ENCODE measurements at places on chromosomes 13 and 19.
A peak's percentile ranks its signal among the peaks of the same experiment; 100 is the strongest.

- DNase-seq, result no peak
Observed at GRCh38 chr13:112078879-112079531, 12.1 kb downstream of the SOX1 start.

GRCh38 chr19:35168196-35168595 lies 13.7 kb downstream of the FXYD5 start:
- DNase-seq, result no peak

GRCh38 chr19:17973759-17974158 lies 6.9 kb downstream of the KCNN1 start:
- DNase-seq, result no peak

- DNase-seq, result no peak
Observed at GRCh38 chr13:56864451-56864850, 276.3 kb upstream of the PRR20A start.

GRCh38 chr19:6568010-6568526 lies 22.9 kb downstream of the CD70 start:
- no peak for DNase-seq

DNA sequence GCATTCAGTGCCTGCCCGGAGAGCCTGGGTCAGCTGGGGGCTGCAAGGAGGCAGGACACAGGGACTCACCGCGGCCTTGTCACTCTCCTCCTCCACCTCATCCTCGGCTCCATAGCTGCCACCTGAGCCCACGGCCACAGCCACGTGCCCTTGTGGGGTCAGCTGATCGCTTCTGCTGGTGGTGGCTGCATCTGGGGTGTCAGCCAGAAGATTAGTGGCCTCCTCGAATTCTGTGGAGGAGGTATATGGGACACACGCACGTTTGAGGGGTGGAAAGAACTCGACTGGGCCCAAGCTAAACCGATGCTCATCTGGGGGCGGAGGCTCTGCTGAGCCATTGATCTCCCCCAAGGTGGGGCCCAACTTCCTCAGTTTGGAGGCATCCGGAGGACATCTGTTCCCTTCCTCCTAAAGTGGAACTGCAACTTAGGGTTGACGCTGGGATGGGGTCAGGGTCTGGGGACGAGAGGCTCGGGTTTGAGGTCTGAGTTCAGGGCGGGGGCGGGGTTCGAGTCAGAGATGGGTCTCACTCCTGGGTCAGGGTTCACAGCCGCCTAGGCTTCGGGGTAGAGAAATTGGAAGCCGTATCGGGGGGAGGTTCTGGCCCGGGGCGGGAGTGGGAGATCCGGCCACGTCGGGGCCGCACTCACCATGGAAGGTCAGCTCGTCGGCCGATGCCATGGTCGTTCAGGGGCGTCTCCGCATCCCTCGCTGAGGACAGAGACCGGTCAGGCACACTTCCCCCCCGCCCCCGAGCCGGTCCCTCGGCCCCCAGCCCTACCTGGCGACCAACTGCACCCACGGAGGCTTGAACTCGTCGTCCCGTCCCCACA lies 493 bp downstream of the YIPF2 start:
- no peak for DNase-seq

- DNase-seq, result no peak
Observed at GRCh38 chr13:38024431-38024830, 154.9 kb upstream of the TRPC4 start.

DNA sequence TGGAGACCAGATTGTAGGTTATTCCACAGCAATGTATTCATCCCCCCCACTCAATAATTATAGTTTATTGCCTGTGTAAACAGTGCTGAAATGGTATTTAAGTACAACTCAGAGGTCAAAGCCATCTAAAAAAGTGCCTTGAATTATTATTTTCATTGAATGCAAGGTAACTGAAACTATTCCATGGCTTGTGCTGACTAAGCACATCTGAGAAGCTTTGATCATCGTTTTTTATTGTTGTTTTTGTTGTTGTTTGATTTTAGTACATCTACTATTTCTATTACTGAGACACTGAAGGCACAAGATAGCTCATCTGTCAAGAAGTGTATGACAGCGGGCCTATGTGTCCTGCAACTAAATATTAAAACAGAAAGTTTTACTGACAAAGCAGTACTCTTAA lies 308.0 kb downstream of the OXGR1 start:
- no peak for DNase-seq

- no peak for DNase-seq
Observed at GRCh38 chr19:31402529-31403316, 53.5 kb upstream of the TSHZ3 start.

GRCh38 chr19:17606590-17607185 lies 51.2 kb downstream of the COLGALT1 start:
- DNase-seq, result peak; percentile 87

- DNase-seq, result no peak
Observed at GRCh38 chr13:58991826-58992477, 1171.8 kb downstream of the DIAPH3 start.

- no peak for DNase-seq
Observed at GRCh38 chr19:31963746-31964145, 381.7 kb upstream of the ZNF507 start.

GRCh38 chr13:97934590-97934989 lies 18.9 kb upstream of the IPO5 start:
- no peak for DNase-seq

GRCh38 chr19:34838248-34838647 lies 65.2 kb upstream of the ZNF599 start:
- DNase-seq, result peak; percentile 50

- no peak for DNase-seq
Observed at GRCh38 chr13:109144693-109145437, 515.5 kb downstream of the MYO16 start.

DNA sequence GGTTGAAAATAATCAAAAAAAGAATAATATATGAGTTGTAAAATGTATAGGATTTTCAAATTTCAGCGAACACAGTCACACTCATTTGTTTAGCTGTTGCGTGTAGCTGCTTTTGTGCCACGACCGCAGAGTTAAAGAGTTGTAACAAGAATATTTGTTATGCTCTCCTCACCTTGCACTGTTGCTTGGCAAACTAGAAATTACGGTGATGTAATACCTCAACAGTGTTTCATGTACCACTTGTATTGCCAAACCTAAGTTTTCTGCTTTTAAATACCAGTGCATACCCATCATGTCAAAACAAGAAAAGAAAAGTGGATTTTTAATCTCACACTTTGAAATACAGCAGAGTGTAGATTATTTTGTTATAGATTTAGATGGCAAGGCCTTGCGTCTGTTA lies 201.1 kb downstream of the NBEA start:
- DNase-seq, result no peak

- DNase-seq, result no peak
Observed at GRCh38 chr13:21695546-21695945, 24.7 kb downstream of the FGF9 start.

- no peak for DNase-seq
Observed at GRCh38 chr19:7645163-7645562, 8.3 kb downstream of the STXBP2 start.

GRCh38 chr19:38701455-38702063 lies 42.7 kb downstream of the CAPN12 start:
- DNase-seq, result no peak

DNA sequence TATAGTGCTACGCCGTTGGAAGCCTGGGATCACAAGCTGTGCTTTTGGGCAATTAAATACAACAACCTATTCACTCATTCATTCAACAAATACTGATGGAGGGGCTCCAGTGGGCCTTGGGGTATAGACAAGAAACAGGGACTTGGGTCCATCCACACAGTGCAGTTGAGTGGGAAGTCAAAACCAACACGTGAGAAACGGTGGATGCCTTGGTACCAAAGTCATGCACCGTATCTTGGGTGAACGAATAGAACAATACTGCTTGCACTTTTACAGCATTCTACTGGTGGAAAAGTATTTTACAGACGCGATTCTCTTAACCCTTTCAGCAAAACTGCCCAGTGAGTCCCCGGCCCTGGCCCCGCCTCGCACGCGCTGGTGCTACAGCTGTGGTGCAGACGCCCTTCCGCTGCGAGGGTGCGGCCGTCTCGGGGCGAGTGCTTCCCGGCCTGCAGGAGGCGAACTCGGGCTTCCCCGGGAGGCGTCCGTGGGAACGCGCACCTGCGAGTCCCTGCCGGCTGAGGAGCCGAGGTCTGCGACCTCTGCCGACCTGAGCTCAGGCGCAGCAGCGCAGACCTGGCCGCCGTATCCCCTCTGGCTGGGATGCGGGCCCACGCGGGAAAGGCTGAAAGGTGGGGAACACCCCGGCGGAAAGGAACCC lies 8.3 kb downstream of the TNFRSF19 start:
- peak; percentile 37 for DNase-seq

Data from 8988T (cell line).